Neural progenitor cell (in vitro differentiated cells): ENCODE measurements at places on chromosomes 7 and 10. TPM values are rescaled to one million over a fixed set of nuclear protein-coding genes. Genes with fewer than 3 reads are reported as not detected.

Gene MACC1
- total RNA-seq, result 5.7 and 7.2 TPM in 2 replicates

- DNase-seq, result no peak
Measured at GRCh38 chr7:147670759-147671158, 919.8 kb upstream of the C7orf33 start.

Gene SPOCK2
- total RNA-seq, result 1.9 and 3.2 TPM in 2 replicates

DNA sequence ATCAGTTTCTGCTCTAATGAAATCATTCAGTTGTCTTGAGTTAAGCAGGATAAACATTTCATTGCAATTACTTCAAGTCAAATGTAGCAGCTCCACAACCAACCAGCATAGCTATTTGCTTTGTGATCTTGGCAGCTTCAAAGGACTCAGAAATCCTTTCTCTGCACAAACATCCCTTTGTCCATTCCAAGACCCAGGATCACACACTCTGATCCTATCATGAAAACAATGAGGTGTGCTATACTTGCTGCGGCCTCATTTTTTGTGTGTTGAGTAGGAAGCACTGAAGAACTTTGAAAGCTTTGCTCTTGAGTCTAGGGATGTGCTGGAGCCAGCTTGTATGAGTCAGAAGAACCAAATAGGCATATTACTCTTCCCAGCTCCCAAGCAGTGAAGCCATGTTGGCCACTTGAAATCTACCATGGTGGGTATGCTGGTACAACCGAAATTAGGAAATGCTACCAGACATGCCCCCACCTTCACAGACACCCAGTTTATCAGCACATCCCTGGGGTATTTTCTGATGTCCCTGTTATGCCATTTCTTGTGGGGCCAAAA is 199.4 kb upstream of the PRSS58 start:
- peak; percentile 10 for DNase-seq

DNA sequence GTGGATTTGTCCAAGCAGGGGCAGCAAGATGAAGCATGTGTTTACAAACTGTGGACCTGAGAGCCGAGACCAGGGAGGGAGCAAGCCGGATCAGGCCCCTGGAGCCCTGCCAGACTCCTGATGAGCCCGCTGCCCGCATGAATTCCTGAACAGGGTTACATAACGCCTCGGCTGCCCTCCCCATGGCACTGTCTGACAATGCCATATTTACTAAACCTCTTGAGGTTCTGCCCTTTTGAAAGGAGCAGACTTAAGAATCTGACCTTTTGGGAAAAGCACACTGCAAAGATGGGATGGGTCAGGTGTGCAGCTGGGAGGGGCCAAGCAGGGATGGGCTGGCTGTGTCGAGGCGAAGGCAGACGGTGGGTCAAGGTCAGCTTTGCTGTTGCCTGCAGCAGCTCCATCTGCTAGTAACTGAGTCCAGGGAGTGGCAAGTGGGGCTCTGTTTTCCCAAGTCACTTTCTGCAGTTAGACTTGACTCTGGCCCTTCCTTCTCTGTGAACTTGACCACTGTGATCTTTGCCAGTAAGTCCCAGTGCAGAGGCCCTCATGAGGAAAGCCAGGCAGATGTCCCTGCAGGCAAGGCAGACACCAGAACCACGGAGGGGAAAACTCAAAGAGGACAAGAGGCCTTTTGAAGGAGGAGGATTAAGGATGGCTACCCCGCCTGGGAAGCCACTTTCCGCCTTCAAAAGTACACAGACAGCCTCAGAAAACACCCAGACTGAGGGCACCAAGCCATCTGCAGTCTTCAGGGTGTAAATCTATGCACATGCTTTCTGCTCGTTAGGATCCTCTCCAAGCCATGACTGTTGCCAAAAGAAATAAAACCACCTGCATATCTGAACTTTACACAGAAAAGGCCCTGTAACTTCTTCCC is 175.8 kb downstream of the TNS3 start:
- no peak for DNase-seq

DNA sequence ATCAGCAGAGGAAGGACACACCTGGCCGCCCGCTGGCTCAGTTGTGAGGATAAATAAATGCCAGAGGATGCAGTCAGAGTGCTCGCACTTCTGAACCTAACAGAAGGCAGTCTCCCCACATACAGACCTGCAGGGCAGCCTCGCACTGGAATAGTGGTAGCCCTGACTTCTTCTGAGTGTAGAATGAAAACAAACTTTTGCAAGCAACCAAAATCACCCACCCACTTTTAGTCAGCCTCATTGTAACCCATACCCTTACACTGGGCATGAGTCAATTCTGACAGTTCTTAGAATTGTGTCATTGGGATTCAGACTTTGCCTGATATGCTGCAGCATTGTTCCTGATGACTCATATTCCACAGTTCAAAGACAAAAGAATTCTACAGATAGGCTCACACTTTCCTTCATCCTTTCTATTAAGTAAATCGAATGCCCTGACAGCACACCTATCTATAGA is 167.0 kb upstream of the CDK1 start:
- DNase-seq, result no peak

DNA sequence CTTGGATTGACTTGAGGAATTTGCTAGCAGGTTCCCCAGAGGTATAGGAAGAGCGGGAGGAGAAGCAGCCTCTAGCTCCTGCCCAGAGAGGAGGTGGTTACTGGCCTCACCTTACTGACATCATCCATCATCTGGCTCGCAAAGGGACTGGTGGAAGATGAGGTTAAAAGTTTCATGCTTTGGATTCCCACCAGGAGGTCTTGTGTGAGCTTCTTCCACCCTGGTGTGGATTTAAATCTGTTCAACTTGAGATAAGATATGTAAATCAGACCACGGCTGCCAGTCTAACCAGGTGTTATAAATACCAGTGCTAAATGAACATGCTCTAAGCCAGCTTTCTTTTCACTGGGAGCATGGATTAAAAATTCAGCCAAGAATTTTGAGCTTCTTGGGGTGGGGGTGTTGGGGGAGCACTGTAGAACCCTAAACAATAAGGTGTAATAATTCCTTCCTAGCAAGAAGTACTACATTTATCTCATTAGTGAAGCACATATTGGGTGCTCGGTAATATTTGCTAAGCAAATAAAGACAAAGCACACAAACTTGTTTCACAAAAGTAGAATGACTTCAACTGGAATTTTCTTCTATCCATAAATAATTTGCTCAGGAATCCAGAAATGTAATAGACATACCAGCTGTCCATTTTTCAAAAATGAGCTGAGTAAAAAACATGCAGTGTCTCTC is 7.8 kb downstream of the PROSER2 start:
- DNase-seq, result no peak

- peak; percentile 15 for DNase-seq
Measured at GRCh38 chr7:130489140-130489983, 2.5 kb upstream of the MEST start.

Gene TMEM176A
- total RNA-seq, result 0.62 TPM in 1 of 2 replicates, not detected in the other

Gene ZNF248
- total RNA-seq, result not detected in 2 replicates

DNA sequence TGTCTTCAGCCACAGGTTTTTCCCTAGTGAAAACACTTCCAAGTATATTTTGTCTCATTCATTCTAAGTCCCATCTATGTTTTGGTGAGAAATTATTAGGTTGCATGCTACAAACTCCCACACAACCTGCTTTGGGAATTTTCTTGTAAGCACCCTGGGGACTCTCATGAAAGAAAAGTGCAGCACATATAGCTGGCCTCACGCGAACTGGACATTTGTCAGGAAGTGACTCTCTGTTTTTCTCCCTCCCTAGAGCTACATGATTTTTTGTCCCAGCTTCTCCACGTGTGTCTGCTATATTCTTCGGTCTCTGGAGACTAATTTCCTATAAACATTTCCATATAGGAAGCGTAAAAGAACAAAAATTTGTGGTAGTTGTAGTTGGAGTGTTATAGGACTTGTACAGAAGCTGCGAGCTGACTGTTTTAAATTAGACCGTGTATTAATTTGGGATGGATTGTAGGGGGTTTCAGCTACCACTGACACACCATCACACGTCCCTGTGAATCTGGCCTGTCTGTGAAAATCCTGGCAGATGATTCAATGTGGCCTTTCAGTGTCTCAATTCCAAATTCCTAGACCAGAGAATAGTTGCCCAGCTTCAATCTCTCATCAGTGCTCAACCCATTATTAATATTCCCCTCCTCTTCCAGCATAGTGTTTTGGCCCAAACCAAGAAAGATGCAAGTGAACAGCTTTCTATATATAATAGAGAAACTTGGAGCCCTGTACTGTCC is 40.2 kb downstream of the ARL4A start:
- no peak for DNase-seq

DNA sequence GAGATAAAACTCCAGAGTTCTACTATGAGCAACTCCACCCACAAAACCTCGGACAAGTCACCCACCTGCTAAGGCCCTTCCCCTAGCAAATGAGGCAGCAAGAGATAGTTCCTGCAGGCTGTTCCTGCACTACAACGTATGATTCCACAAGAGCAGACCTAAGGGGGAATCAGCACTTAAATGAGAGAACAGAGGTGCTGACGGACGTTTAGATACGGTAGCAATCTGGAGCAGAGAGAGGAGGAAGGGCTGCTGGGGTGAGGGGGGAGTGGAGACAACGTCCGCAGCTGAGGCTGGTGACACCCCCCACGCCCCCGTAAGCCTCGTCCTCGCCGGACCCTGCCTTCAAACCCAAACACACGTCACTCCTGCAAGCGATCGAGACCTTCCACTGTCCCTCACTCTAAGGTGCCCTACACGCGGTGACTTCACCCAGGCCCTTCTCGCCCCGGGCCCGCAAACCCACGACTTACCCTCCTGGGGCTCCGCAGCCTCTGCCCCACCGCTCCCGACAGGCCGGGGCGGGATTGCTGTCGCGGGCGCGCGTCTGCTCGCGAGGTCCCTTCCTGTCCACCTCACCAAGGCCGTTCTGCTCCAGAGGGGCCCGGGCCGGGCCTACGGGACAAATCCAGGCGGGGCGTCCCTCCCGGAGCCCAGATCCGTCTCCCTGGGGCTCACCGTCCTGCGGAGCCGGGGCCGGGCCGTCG is 635 bp downstream of the ZNF12 start:
- DNase-seq, result peak; percentile 52

DNA sequence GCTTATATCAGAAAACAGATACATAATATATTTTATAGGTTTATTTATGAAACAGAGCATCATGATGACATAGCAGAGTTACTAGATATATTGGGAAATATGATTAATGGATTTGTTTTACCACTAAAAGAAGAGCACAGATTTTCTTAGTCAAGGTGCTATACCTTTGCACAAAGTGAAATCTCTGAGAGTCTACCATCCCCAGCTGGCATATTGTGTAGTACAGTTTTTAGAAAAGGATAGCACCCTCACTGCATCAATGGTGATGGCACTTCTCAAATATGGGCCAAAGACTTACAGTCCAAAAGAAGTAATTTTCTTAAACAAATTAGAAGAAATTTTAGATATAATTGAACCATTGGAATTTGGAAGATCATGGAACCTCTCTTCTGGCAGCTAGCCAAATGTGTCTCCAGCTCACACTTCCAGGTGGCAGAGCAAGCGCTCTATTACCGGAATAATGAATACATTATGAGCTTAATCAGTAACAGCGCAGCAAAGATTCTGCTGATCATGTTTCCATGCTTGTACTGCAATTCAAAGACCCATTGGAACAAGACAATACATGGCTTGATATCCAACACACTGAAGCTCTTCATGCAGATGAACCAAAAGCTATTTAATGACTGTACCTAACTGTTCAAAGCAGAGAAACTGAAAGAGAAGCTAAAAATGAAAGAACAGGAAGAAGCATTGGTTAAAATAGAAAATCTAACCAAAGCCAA is 21.9 kb upstream of the CREB3L2 start:
- no peak for DNase-seq

Gene NRP1
- total RNA-seq, result 1.9 and 2.0 TPM in 2 replicates

GRCh38 chr10:34031400-34031799 is 696.9 kb upstream of the NRP1 start:
- no peak for DNase-seq

DNA sequence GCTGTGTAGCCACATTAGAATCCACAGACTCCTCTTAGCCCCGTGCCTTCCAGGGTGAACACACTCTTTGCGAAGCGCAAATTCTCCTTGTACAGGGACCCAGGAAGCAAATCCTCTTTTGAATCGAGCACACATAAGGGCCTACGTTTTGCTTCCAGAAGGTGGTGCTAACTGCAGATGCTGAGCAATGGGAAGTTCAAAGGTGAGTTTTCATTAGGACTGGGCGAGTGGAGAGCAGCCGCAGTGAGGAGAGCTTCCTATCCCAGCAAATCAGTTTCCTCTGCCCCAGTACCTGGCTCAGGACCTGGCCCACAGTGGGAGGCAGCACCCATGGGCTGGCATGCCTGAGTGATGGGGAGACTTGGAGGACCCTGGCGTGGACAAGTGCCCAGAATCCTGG is 23.5 kb upstream of the GPR26 start:
- no peak for DNase-seq

Gene NUPR2
- not detected in 2 replicates for total RNA-seq

Gene UBE2D1
- total RNA-seq, result 38.3 and 56.6 TPM in 2 replicates

GRCh38 chr10:69577268-69578232 is 4.3 kb upstream of the NEUROG3 start:
- DNase-seq, result peak; percentile 44

DNA sequence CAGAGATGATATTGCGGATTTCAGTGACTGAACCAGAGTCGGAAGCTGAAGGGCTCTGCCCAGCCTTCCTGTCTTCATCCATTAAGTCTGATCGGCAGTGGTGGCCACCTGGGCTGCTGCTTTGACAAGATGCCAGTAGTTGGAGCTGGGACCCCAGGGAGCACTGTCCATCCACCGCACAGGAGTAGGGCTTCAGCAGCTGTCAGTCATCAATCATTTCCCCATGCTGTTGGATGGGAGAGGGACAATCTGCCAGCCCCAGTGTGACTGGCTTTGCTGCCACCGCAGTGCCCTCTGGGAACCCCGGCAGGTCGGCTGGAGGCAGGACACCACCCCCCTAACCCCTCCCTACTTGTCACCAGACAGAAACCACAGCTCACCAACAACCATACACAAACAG is 23.0 kb upstream of the GPR146 start:
- no peak for DNase-seq

Gene PGAM1
- total RNA-seq, result 887 and 1,352 TPM in 2 replicates

DNA sequence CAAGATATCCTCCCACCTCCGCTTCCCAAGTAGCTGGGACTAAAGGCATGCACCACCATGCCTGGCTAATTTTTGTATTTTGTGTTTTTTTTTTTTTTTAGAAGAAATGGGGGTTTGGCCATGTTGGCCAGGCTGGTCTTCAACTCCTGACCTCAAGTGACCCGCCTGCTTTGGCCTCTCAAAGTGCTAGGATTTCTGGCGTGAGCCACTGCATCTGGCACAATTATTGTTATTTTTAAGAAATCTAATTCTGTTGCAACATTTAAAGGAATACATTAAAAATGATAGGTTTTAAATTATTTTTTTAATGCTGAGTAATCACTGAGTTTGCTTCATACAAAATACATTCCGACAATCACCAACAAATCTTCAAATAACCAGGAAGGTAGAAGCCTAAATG is 178.1 kb upstream of the SEMA3E start:
- no peak for DNase-seq
